ENCODE measurements at places on chromosomes 3 and 15. TPM values are rescaled to one million over a fixed set of nuclear protein-coding genes. Genes with fewer than 3 reads are reported as not detected.

The IGSF11 gene
- 1.8 TPM for total RNA-seq

DNA sequence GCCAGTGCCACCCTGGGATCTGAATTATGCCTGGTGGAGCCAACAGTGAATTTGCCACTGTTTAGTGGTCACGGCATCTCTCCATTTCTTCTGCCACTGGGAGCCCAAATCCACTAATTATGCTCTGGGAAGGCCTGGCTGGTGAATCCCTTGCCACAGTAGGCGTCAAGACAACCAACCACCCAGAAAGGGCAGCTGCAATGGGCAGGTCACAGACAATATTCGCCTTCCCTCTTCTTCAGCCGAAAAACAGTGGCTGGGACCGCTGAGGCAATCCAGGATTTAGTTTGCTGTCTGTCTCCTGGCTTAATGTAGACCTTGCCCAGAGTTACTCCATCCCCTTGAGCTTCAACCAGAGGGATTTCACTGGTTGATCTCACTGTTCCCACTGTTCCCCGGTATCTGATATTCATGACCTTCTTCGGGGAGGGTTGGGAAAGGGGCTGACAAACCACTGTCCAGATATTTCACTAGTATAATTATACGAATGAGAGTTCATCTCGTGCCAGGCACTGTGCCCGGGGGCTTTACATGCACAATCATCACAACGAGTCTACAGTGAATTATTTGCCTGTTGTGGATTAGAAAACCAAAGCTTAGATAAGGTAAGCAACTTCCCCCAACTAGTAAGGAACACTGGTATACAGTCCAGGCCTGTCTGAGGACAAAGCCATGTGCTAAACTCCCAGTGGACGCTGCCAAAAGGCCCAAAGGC is 49.9 kb upstream of the RAB6B start:
- no peak for DNase-seq

The ABTB1 gene
- 25.5 TPM for total RNA-seq

The LRRIQ4 gene
- total RNA-seq, result not detected

The CRTAP gene
- total RNA-seq, result 91.7 TPM

The SLC26A6 gene
- 8.9 TPM for total RNA-seq
